Cardiac septum (tissue), 1 donor: ENCODE measurements at places on chromosomes 2 and 18. TPM values are rescaled to one million over a fixed set of nuclear protein-coding genes. Genes with fewer than 3 reads are reported as not detected.

The ABCG8 gene
- total RNA-seq, result not detected

GRCh38 chr2:147648471-147648870 lies 196.4 kb upstream of the ACVR2A start:
- no peak for DNase-seq

DNA sequence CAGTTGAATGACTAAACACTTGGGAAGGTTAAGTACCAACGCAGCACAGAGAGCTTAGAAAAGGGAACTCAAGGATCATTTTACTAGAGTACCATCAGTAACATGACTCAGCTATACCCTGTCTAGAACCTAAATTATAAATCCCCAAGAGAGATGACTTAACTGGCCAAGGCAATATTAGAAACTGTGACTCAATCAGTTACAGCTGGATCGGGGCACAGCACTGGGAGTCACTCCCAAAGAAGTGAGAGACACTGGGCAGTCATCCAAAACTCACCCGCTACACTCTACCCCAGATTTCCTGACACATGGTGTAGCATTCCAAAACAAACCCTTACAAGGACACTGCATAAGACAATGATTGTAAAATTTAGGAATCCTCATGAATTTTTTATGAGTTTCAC lies 17.7 kb downstream of the IWS1 start:
- peak; percentile 78 for DNase-seq

DNA sequence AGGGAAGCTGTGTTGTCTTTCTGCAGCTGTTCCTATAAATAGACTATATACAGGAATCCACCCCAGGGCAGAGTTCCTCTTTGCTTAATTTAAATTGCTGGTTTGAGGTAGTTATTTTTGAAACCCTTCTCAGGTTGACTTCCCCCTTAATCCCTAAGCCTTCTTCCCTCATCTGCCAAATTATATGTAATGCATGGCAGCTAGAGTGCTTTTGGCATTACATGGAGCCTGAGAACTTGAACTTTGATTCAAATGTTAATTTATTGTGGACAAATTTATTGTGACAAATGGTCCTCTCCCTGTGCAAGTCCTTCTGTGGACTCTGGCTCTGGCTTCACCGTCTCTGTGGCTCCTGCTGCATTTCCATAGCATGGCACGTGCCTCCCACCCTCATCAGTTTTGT lies 29.2 kb downstream of the MYO1B start:
- DNase-seq, result no peak

The IL36G gene
- total RNA-seq, result not detected

The DOK1 gene
- total RNA-seq, result 3.9 TPM

The GKN1 gene
- not detected for total RNA-seq

GRCh38 chr2:150045601-150046000 lies 441.9 kb downstream of the RND3 start:
- no peak for DNase-seq

The AQP12A gene
- not detected for total RNA-seq

The HOXD8 gene
- 1.1 TPM for total RNA-seq

GRCh38 chr18:53799134-53799533 lies 425.3 kb downstream of the MBD2 start:
- DNase-seq, result no peak

DNA sequence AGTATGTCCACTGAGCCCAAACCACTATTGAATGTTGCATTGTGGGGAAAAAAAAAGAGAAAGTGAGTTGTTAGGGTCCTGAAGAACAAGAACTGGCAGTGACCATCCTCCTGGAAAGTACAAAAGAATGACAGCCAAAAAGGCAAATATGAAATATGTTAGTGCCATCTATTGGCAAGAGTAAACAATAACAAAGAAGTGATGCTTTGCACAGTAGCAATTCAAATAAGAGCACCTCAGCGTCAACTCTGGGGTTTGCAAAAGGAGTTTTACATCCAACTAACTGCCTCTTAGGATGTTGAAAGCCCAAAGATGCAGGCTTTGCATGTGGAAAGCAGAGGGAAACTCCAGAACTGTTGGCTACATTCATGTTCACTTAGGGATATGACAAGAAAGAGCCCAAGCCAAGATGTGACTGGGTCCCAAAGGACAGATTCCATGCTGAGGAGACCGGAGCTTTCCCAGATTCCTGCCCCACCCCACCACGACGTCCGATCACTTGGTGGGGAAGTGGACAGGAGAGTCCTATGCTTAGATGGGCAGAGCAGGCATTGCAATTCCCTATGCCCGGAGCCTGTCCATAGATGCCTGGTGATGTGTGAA lies 15.6 kb downstream of the TRABD2A start:
- no peak for DNase-seq

GRCh38 chr2:211187602-211188001 lies 631.2 kb downstream of the CPS1 start:
- no peak for DNase-seq

- no peak for DNase-seq
Observed at GRCh38 chr2:15836689-15837610, 103.4 kb upstream of the MYCN start.

The MC2R gene
- total RNA-seq, result not detected

DNA sequence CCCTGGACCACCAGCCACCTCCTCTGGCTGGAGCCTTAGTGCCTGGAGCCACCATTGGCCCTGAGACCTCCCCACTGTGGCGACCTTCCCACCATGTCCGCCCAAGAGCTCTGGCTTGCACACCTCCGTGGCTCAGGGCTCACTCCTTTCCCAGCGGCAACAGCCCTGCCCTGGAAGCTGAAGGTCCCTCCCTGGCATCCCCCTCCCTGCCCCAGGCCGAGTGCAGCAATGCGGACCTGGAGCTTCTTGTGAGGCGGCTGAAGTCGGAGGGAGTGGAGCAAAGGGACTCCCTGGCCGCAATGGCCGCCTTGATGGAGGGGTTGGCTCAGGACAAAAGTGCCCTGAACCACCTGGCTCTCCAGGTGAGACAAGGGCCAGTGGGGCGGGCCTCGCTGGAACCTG lies 28.6 kb downstream of the CROCC2 start:
- peak; percentile 38 for DNase-seq

GRCh38 chr2:60483401-60483800 lies 70.1 kb downstream of the BCL11A start:
- DNase-seq, result no peak

The CCDC102B gene
- 8.1 TPM for total RNA-seq

DNA sequence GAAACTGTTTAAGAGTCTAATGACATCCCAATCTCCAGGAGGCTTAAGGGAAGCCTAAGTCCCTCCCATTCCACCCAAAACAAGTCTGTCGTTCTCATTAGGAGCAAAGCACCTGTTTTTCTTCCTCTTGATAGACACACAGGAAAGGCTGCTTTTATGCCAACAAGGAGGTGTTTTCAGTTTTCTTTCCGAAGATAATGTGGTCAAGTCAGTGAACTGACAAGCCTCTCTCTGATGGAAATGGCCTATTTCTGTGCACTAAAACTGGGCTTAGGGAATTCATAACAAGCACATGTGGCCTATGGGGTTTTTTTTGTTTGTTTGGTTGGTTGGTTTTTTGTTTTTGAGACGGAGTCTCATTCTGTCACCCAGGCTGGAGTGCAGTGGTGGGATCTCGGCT lies 36.2 kb downstream of the FBLN7 start:
- no peak for DNase-seq

The DES gene
- 21,230 TPM for total RNA-seq

The ASPRV1 gene
- 0.81 TPM for total RNA-seq

- DNase-seq, result no peak
Observed at GRCh38 chr18:8020132-8020846, 453.2 kb downstream of the PTPRM start.

GRCh38 chr2:197793456-197793855 lies 8.3 kb upstream of the BOLL start:
- no peak for DNase-seq

GRCh38 chr2:155917380-155917779 lies 415.1 kb downstream of the NR4A2 start:
- no peak for DNase-seq

The CCL20 gene
- total RNA-seq, result not detected

- no peak for DNase-seq
Observed at GRCh38 chr2:43417300-43417699, 178.5 kb downstream of the THADA start.

DNA sequence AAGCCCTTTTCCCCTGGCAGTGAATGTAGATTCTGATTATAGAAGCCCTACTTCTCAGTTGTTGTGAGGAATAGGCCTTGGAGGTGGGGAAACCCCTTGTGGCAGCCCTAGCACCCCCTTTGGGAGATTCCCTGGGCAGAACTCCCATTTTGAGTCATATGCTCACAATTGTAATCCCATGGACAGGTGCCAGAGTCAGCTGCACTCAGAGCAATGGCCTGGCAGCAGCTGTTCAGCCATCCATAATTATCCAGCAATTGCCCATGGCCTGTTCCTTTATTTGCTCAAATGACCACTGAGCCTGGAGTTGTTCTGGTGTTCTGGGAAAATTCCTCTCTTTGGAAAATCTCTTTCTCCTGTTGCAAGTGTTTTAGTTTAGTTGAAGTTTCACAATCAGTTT lies 71.7 kb downstream of the PTRHD1 start:
- DNase-seq, result peak; percentile 83

The DCDC2C gene
- total RNA-seq, result not detected

GRCh38 chr2:129910446-129911362 lies 68.8 kb upstream of the RAB6C start:
- DNase-seq, result peak; percentile 46

- DNase-seq, result no peak
Observed at GRCh38 chr2:41736105-41736567, 311.7 kb upstream of the PKDCC start.
